ENCODE measurements at places on chromosomes 6 and 20. TPM values are rescaled to one million over a fixed set of nuclear protein-coding genes. Genes with fewer than 3 reads are reported as not detected.

The OR2B6 gene
- not detected for polyA plus RNA-seq

The DEFB124 gene
- polyA plus RNA-seq: not detected

The HEY2 gene
- 1.1 TPM for polyA plus RNA-seq

The TCF19 gene
- 7.7 TPM for polyA plus RNA-seq

The FAM83B gene
- polyA plus RNA-seq: 1.7 TPM

- DNase-seq: no peak
Measured at GRCh38 chr20:5488823-5489222, 172.1 kb upstream of the PROKR2 start.

GRCh38 chr6:116221911-116222310 lies 32.0 kb downstream of the TSPYL4 start:
- DNase-seq: no peak

- DNase-seq: no peak
Measured at GRCh38 chr20:3857405-3857804, 10.8 kb downstream of the MAVS start.

DNA sequence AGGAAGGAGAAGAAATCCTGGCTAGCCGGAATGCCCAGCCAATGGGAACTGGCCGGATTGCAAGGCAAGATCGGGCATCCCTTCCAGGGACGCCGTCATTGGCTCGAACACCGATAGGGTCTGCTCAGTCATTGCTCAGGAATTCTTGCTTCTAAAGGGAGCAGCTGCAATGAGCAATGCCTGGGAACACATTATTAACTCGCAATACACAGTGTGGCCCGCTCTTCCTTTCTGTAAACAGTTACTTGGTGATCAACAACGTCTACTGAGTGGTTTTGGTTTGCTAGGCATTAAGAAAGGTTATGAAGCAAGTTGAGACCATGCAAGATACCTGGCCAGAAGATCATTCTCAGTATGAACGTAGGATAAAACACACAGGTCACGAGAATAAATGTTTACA lies 165.4 kb upstream of the CITED2 start:
- DNase-seq: peak; percentile 76
